ENCODE measurements at places on chromosomes 1 and 21.

DNA sequence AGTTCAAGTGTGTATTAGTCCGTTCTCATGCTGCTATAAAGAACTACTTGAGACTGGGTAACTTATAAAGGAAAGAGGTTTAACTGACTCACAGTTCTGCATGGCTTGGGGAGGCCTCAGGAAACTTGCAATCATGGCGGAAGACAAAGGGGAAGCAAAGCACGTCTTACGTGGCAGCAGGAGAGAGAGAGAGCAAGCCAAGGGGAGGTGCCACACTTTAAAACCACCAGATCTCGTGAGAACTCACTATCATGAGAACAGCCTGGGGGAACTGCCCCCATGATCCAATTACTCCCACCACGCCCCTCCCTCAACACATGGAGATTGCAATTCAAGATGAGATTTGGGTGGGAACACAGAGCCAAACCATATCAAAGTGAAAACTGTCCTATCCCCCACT, 4.1 kb upstream of the MIS18A start:
- DNase-seq, result no peak

- DNase-seq, result no peak
These were observed 49.4 kb downstream of the TENT5C start for GRCh38 chr1:117655220-117655577.

DNA sequence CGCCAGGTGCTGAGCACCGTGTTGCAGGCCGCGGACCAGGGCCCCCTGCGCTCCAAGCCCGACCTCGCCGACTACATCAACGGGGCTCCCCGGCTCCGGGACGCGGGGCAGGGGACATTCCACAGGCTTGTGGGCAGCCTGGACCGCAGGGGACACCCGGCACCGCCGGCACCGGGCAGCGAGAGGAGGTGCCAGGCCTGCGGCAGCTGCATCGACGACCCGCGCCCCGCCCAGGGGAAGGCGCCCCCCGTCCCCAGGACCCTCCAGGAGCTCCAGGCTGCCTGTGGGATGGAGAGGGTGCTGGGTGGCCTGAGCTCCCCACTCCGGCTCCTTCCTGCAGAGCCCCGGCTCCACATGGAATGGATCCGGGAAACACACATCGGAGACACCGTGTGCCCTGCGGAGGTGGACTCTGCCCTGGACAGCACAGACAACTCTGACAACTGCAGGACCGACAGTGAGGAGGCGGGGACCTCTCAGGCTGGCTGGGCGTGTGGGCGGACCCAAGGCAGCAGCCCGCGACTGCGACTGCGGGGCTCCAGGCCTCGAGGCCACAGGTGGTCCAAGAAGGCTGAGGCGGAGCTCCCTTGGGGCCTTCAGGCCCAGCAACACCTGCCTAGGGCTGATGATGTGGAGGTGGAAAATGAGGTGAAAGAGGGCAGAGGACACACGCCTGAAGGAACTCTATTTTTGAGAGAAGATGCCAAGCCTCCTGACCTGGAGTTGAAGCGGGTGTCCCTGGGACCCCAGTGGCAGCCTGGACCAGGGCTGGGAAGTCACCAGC, 22.8 kb downstream of the KIAA1614 start:
- no peak for DNase-seq

DNA sequence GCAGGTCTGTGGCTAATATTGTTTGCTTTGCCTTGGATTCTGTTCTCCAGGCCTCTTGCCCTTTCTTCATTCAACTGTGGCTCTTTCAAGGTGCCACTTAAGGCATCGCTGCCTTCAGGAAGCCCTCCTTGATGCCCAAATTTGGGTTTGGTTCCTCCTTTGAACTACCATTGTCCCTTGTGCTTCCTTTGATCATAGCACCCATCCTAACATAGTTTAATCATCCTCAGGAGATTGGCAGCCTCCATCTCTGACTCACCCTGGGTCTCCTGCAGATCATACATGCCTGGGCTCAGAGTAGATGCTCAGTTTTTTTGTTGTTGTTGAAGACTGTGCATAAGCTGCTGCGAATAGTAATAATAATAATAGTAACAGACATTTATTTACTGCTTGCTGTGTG, 54.4 kb upstream of the ACOT11 start:
- no peak for DNase-seq

GRCh38 chr1:187877220-187877619, 1048.5 kb downstream of the PLA2G4A start:
- no peak for DNase-seq

DNA sequence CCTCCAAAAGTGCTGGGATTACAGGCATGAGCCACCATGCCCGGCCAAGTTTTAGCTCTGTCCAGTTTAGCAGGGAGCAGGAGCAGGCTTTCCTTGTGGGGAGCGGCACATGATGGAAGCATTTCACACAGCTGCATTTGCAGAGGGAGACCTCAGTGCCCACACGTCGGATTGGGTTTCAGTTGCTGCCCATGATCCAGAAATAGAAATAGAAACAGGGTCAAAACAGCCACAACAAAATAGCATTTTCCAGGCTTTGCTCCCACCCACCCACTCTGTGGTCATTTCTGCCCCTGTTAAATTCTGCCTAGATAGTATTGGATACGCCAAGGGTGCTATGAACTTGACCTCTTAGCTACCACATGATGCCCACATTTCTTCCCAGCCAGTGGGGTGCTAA, 128.4 kb downstream of the CNIH3 start:
- DNase-seq, result no peak

- no peak for DNase-seq
These were observed 701 bp upstream of the B3GALT2 start for GRCh38 chr1:193187114-193187513.

DNA sequence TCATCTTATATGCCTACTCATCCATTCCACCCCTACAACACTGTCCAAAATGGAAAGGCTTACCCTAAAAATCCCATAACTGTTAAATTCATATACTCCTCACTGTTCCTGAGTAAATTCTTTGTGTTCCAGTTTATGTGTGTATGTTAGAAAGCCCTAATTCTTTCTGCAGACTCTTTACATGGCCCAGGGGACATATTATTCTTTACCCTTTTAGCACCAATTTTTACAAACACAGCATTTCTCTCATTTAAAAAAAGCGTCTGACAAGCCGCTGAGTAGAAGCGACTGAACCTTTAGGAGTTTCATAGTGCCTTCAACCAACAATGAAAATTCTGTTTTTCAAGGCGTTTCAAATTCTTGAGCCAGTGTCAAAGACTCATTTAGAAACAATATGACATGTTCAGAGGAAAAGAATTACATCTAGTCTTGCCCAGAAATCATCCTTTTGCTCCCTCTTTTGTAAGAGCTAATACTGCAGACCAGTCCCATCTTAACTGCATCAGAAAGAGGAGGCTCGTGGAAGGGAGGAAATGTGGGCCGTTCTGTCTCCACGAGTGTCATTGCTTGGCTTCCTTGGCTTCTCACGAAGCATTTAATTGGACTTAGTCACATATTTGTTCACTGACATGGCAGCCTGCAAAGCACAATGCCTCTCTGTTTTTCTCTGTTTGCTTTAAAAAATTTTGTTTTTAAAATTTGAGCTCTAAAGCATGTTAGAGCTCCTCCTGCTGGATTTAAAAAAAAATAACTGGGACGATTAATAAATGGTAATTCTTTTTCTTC, 21.3 kb upstream of the C1orf105 start:
- no peak for DNase-seq

Data from activated T-helper 1 cell treated with anti-CD3 and anti-CD28 coated beads, Interleukin-2, amount 50 U/mL, for 16 hours (primary cell).